ENCODE measurements at places on chromosomes 1 and 21. TPM values are rescaled to one million over a fixed set of nuclear protein-coding genes. Genes with fewer than 3 reads are reported as not detected.

Gene NTNG1
- total RNA-seq = 26.7 TPM

Gene KCNQ4
- 0.63 TPM for total RNA-seq

DNA sequence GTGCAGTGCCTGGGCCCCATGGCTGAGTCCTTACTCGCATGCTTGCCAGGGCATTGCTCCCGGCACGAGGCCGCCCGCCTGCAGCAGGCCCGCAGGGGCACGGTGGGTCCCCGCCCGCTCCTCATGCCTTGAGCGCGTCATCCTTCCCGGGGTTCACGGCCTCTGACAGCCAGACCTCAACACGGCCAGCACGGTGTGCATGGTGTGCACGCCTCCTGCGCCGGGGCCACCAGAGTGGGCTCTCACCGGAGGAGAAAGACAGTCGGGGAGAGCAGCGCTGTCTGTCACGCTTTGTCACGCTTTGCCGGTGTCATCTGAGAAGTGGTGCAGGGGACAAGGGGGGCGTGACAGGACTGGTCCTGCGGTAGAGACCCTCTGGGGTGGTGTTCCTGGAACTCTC lies 11.9 kb upstream of the COL18A1 start:
- no peak for DNase-seq

GRCh38 chr1:117695796-117696490 lies 90.1 kb downstream of the TENT5C start:
- peak; percentile 50 for DNase-seq

GRCh38 chr1:54291276-54292001 lies 91.5 kb downstream of the MRPL37 start:
- no peak for DNase-seq

- DNase-seq = peak; percentile 25
These were observed 56.5 kb upstream of the BMP8A start for GRCh38 chr1:39434797-39435395.

- DNase-seq = no peak
These were observed 7.2 kb downstream of the FAAH start for GRCh38 chr1:46401154-46401913.

GRCh38 chr1:108512239-108513043 lies 47.5 kb upstream of the EEIG2 start:
- DNase-seq = peak; percentile 68

DNA sequence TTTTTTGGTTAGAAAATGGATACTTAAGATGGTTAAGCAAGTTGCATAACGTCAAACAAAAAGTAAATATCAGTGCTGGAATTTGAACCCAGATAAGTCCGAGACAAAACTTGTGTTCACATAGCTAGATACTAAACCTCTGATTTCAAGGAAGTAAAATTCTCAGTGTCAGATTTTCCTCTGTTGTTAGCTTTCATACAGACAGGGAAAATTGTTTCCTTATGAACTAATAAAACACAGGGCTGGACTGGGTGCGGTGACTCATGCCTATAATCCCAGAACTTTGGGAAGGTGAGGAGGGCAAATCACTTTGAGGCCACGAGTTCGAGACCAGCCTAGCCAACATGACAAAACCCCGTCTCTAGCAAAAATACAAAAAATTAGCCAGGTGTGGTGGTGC lies 51.3 kb downstream of the PCNX2 start:
- DNase-seq = no peak

Data from lung (tissue), 17 donors.